Foreskin keratinocyte (primary cell): ENCODE measurements at places on chromosomes 11 and 22. TPM values are rescaled to one million over a fixed set of nuclear protein-coding genes. Genes with fewer than 3 reads are reported as not detected.

MPZL3 gene
- 9.8 and 11.5 TPM in 2 replicates for total RNA-seq

MUC6 gene
- not detected in 2 replicates for total RNA-seq

MAP6 gene
- total RNA-seq, result 1.5 and 2.8 TPM in 2 replicates

MAP4K2 gene
- 26.3 and 27.8 TPM in 2 replicates for total RNA-seq

DDIAS gene
- 17.2 and 17.9 TPM in 2 replicates for total RNA-seq
